NCI-H1105 (cell line): ENCODE measurements at places on chromosomes 6 and 20.

DNA sequence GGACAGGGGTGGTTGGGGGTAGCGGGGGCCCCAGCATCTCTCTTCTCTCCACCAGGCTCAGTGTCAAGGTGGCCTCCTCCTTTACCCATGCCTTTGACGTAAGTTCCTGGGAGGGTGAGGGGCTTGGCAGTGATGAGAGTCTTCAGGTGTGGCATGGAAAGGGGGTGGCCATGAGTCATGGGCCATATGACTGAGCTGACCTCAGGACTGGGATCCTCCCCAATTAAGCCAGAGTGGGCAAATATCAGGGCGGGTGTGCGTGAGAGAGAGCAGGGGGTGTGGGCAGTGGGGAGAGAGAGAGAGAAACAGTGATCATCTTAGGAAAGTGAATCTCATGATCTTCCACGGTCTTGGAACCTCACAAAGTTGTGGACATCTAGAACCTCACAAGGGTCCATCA, 8.2 kb upstream of the BPIFB4 start:
- no peak for DNase-seq

DNA sequence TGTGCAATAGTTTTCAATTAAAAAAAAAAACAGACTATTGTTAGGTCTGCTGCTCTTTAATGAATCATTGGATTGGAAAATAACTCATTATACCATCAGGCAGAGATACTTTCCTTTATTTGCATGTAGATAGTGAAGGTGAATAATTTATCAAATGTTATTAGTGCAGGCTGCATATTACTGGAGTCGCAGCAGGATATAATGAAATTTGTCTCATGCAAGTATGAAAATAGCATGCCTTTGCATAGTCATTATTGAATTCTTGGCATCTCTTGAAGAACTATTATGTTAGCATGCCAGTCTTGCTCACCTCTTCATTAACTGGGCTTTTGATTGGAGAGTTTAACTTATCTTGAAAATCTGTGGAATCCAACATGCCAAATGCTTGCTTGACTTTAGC, 241.7 kb downstream of the CDKAL1 start:
- DNase-seq = no peak

DNA sequence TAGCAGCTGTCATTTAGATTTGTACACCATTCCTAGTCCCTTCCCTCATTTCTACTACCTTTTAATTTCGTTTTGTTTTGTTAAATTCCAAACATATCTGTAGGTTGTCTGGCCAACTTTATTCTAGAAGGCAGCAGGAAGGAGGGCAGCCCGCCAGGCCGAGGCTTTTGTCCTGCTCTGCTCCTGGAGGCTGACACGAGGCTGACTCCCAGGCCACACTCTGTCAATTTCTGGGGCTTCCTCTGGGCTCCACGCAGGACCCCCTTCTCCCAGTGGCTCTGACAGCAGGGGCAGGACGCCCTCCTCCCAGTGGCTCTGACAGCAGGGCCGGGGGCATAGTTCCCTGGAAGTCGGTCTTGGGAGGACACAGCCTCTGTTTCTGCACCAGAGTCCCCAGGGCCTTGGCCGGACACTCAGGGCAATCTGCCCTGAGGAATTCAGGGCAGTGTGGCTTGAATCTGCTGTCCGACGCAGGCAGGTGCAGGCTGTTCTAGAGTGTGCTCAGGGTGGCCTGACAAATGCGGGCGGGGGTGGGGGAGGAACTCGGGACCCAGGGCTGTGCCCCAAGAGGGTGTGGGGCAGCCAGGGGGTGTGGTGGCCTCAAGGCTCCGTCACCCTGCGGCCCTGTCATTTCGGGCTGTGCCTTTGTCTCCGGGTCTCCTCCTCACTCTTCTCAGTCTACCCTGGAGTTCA, 11.8 kb downstream of the SMOC2 start:
- DNase-seq = no peak

DNA sequence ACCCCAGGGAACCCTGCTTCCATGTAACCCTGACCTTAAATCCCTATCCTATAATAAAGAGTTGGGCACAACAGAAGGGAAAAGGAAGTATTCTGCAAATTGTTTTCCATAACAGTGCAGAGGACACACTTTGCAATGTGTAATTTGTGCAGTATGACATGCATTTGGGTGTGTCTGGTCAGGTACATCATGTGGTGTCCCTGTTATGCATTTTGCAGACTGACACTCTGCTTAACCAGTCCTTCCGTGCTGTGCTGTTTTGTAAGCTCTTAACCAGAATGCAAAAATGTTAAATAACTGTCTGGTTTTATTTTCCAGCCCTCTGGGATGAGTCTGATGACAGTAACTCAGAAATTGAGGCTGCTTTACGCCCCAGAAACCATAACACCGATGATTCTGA, 57.0 kb upstream of the XRN2 start:
- no peak for DNase-seq

DNA sequence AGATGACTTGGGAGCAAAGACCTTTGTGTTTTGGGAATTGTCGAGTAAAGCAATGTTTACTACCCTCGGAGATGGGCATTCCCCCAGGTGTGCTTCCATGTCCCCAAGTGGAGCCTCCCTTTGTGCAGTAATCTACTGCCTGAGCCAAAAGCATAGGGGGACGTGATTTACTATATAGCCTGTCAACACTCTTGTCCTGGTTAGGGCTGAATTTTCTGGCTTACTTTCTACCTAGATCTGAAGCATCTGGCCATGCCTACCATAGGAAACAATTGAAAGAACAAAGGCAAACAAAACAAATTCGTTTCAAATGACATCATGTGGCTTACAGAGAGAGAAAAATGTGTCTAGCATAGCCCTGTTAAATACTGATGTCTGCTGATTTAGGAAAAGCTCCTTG, 350.6 kb downstream of the SAMD5 start:
- no peak for DNase-seq

GRCh38 chr20:53071833-53072232, 99.7 kb downstream of the TSHZ2 start:
- no peak for DNase-seq
